ENCODE measurements at places on chromosomes 3 and 15. TPM values are rescaled to one million over a fixed set of nuclear protein-coding genes. Genes with fewer than 3 reads are reported as not detected.

The PLS1 gene
- total RNA-seq = 10.5 TPM

The CPNE9 gene
- 0.53 TPM for total RNA-seq

The CYP11A1 gene
- not detected for total RNA-seq

The SNX22 gene
- 3.7 TPM for total RNA-seq

The MCF2L2 gene
- total RNA-seq = 1.0 TPM

The PRR23C gene
- total RNA-seq = not detected

The SCAANT1 gene
- total RNA-seq = not detected

The RPL29 gene
- total RNA-seq = 2,698 TPM

The CDCP1 gene
- not detected for total RNA-seq

The LCTL gene
- total RNA-seq = 0.21 TPM

The RAD51 gene
- total RNA-seq = 5.1 TPM

The PLD1 gene
- 87.7 TPM for total RNA-seq

The RAB11A gene
- 283 TPM for total RNA-seq

The MNS1 gene
- 2.8 TPM for total RNA-seq

The CD86 gene
- total RNA-seq = not detected

The OCA2 gene
- 200 TPM for total RNA-seq

The THPO gene
- not detected for total RNA-seq

The KBTBD13 gene
- not detected for total RNA-seq

The SEMA5B gene
- not detected for total RNA-seq

The SERPINI2 gene
- total RNA-seq = not detected

The KCNH8 gene
- 0.24 TPM for total RNA-seq

The IMPG2 gene
- 0.03 TPM for total RNA-seq

The HOMER2 gene
- 8.8 TPM for total RNA-seq

The SCN11A gene
- not detected for total RNA-seq

The GOLGA6L10 gene
- total RNA-seq = 0.18 TPM

The CHMP2B gene
- 44.9 TPM for total RNA-seq

The SLC12A8 gene
- 0.69 TPM for total RNA-seq

The STRIT1 gene
- not detected for total RNA-seq

The GATM gene
- 0.85 TPM for total RNA-seq

The PLAAT1 gene
- total RNA-seq = 21.1 TPM

The MFGE8 gene
- total RNA-seq = 41.4 TPM

The IGSF10 gene
- 0.03 TPM for total RNA-seq

The REC114 gene
- total RNA-seq = not detected

The CYP1A2 gene
- total RNA-seq = not detected

The NEDD4 gene
- 17.7 TPM for total RNA-seq

The KBTBD12 gene
- total RNA-seq = not detected

The ISLR2 gene
- total RNA-seq = not detected

The UBA3 gene
- total RNA-seq = 63.8 TPM

The TRIM71 gene
- total RNA-seq = 0.03 TPM

The GNAT1 gene
- not detected for total RNA-seq

The IGDCC3 gene
- total RNA-seq = 0.24 TPM

The CCDC50 gene
- total RNA-seq = 124 TPM

The FSTL1 gene
- total RNA-seq = 69.2 TPM

The BCL2A1 gene
- 105 TPM for total RNA-seq

The SCAMP5 gene
- total RNA-seq = 5.4 TPM

The ZNF774 gene
- 2.1 TPM for total RNA-seq

The ATP8B4 gene
- total RNA-seq = 1.2 TPM

The ZIC1 gene
- total RNA-seq = 3.8 TPM

The DAZL gene
- not detected for total RNA-seq

The SPATA12 gene
- total RNA-seq = 0.69 TPM

The AMIGO3 gene
- 0.34 TPM for total RNA-seq

The C15orf62 gene
- not detected for total RNA-seq

The EPHB3 gene
- 0.37 TPM for total RNA-seq

The NLGN1 gene
- 35.2 TPM for total RNA-seq

The RAB7A gene
- 142 TPM for total RNA-seq

The DIPK2A gene
- 15.2 TPM for total RNA-seq

The SPESP1 gene
- total RNA-seq = 148 TPM

All from SK-MEL-5 (cell line).